DMS53 (cell line): ENCODE measurements at places on chromosomes 2 and 18.

DNA sequence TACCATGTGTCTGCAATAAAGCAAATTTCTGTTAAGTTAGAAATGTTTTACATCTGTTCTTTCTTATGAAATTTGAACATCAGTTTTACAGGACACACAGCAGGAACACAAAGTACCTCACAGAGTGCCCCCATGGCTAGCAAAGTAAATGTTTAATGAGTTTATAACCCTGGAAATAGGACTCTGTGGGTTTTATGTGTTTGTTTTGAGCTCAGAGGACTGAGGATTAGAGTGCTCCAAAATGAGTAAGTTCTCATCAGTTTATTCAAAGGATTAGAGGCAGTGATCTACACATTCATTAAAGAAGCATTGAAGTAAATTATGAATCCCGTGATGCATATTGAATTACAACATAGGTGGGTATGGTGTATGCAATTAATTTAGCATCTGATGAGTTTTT, 281.8 kb downstream of the GULP1 start:
- DNase-seq = peak; percentile 59

DNA sequence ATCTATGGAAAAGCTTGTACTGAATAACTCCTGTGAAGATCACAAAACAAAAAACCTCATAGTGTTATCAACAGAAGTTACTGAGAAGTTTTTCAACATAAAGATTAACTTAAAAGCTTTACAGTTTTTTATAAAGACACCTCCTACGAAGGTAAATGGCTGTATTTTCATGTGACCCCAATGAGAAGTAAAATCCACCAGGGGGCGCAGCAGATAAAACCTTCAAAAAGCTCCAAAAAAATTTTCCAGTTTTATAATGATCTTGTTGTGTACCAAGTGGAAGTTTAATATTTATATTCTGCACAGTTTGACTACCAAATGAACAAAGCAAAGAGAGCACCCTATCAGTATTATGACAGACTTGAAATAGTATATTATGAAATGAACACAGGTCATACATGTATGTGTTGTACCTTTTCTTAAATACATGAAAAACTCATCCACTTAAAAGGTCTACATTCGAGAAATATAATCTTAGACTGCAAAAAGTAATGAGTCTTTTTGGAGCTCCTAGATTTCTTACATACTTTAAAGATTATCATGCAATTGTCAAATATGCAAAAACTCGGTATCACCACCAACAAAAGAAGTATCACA, 38.5 kb downstream of the PNO1 start:
- DNase-seq = peak; percentile 80

DNA sequence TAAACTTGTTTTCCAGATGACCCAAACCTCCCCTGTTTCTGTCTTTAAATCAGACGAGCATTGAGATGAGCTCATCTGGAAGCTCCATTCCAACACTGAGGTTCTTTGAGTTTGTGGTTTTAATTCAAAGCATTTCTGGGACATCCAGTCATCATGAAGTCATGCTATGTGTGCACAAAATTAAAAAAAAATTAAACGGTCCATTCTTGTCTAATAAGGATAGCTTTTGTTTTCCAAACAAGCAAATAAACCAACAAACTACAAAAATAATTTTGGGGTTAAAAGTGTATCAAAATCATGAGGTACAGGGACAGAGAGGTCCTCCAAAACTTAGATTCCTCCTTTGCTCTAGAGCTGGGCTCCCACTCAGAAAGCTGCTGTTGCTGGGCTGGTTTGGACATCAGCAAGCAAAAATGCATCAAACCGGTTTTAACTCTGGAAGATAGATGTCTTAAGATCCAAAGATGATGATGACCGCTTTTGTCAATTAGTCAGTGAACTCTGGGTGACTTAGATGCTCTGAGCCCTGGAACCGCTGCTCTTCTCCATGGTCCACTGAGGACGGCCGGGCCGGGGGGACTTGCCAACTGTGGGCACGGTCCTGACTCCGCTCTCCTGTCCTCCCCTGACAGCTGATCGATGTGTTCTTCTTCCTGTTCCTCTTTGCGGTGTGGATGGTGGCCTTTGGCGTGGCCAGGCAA, 65.4 kb downstream of the TRPM8 start:
- DNase-seq = no peak

GRCh38 chr18:60693426-60693825, 320.9 kb upstream of the MC4R start:
- DNase-seq = peak; percentile 41

- no peak for DNase-seq
Measured at GRCh38 chr2:109080757-109081156, 48.2 kb upstream of the SH3RF3 start.

DNA sequence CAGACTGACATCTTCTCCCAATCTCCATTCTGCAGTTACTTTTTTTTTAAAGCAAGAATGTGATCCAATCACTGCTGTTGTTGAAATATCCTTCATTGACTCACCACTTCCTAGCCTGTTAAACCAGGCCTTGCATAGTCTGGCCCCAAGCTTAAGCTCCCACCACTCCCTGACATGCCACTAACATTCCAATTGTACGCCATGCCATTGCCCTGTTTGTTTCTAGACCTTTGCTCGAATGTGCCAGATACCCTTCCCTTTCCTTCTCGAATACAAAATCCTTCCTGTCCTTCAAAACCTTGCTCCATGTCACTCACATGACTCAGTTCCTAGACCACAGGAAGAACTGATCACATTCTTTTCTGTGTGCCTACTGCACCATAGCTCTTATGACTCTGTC, 224.2 kb downstream of the CYRIA start:
- DNase-seq = no peak

GRCh38 chr18:37343542-37343851, 222.1 kb downstream of the CELF4 start:
- no peak for DNase-seq

DNA sequence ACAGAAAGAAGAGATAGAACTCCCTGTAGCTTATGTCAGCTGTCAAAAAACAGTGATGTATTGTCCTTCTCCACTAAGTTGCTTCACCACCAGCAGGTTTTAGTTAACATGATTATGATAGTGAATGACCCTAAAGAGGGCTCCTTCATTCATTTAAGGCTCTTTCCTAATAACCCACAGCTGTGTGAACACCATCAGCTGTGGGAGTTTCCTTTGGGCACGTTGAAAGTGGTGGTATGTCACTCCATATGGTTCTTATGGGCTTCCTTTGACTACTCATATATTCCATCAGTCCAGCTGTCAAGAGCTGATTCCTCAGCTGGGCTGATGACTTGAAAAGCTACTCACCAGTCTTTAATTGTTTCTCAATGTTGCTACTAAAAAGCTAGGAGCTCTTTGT, 210.3 kb downstream of the UBE2E3 start:
- no peak for DNase-seq

DNA sequence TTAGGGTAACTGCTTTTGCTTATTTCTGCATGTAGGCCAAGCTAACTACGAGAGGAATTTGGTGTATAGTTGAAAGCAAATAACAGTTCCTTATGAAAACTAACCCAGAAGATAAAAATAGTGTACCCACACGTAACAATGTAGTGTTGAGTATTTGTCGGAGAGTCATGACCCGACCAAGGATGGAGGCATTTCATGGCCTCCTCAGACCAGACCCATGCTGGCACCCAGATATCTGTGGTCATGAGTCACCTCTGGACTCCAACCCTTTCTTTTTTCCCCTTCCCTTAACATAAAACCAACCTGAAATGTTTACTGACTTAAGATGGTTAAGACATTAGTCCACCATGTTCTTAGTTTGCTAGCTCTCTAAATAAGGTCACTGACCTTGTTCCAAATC, 318.7 kb downstream of the NOL4 start:
- DNase-seq = no peak

- DNase-seq = peak; percentile 78
Measured at GRCh38 chr2:154623819-154624218, 74.7 kb upstream of the KCNJ3 start.

DNA sequence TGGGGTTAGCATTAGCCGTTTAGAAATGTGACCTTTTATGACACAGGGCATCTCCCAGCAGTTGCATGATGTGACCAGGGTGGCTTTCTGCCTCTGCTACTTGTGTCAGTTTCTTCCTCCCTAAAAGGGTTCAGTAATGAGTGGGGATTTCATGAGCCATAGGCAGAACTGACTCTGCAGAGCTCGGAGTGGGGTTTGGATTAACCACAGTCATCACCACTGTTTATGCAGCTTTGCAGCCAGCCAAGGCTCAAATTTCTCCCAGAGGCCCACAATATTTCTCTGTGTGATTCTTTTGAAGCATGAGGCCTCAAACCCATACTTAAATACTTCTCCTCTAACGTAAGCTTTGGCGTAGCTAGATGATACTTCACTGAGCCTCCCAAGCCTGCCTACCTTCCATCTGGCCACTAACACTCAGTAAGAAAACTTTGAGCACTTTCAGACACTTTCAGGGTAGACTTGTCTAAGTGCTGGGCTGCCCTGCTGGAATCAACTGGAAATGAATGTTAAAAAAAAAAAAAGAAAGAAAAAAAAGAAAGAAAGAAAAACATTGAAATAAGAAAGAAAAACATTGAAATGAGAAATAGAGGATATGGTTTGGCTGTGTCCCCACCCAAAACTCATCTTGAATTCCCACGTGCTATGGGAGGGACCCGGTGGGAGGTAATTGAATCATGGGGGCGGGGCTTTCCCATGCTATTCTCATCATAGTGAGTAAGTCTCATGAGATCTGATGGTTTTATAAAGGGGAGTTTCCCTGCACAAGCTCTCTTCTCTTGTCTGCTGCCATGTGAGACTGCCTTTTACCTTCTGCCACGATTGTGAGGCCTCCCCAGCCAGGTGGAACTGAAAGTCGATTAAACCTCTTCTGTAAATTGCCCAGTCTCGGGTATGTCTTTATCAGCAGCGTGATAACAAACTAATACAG, 11.5 kb upstream of the LAPTM4A start:
- no peak for DNase-seq

GRCh38 chr18:2424420-2424819, 146.9 kb downstream of the METTL4 start:
- no peak for DNase-seq

DNA sequence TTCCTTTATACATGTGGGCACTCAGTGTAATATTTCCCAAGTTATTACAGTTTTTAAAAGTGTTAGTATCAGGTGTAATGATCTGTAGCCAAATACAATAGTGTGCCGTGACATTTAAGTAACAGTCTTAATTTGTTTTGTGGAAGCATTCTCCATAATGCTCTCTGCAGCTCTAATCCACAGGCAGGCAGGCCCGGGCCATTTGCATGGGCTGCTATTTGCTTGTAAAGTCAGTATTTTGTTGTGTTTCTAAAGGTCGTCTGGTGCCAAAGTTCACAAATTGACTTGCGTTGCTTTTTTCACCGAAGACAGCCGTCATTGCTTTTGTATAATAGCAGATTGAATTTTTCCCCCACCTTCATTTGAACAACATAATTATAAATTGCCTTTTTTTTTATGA, 153.0 kb downstream of the GBX2 start:
- no peak for DNase-seq

DNA sequence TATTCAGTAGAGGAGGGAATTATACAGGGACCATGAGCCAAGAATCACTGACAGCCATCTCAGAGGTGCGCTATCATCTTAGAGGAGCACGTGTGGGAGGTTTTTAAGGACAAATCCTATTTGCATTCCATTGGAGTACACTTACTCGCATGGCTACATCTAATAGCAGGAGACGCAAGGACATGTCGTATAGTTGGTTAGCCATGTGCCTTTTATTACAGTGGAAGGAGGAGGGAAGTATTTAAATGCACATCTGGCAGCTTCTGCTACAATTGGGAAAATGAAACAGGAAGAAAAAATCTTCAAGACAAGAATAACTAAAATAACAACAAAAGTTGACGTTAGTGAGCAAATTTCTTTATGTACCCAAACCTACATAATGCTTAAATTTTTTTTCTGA, 86.5 kb upstream of the UGP2 start:
- DNase-seq = no peak

GRCh38 chr2:37786191-37786698, 114.8 kb upstream of the CDC42EP3 start:
- DNase-seq = peak; percentile 50

- no peak for DNase-seq
Measured at GRCh38 chr2:30373881-30374302, 73.2 kb upstream of the LCLAT1 start.

GRCh38 chr2:4973973-4974372, 718.2 kb upstream of the SOX11 start:
- DNase-seq = no peak

- peak; percentile 72 for DNase-seq
Measured at GRCh38 chr18:62325806-62326645, 916 bp downstream of the TNFRSF11A start.

GRCh38 chr2:234979204-234980167, 27.7 kb downstream of the SH3BP4 start:
- DNase-seq = peak; percentile 42

DNA sequence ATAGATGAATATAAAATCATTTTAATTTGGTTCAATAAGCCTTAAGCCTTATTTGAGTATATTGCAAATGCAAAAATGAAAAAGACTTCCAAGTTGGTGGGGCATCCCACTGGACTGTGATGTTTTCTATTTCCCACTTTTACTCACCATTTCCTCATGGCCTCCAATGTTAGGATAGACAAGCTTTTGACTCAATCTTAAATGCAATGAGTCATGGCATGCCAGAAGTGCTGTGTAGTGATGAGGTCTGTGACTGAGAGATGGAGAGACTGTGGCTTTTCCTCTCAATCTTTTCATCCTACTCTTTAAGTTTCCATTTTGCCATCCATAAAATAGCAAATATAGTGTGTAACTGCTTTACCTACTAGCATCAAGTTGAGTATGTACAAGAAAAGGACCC, 1401.2 kb upstream of the CELF4 start:
- DNase-seq = no peak
